Fibroblast of skin of scalp (primary cell): ENCODE measurements at places on chromosomes 1 and 21.

DNA sequence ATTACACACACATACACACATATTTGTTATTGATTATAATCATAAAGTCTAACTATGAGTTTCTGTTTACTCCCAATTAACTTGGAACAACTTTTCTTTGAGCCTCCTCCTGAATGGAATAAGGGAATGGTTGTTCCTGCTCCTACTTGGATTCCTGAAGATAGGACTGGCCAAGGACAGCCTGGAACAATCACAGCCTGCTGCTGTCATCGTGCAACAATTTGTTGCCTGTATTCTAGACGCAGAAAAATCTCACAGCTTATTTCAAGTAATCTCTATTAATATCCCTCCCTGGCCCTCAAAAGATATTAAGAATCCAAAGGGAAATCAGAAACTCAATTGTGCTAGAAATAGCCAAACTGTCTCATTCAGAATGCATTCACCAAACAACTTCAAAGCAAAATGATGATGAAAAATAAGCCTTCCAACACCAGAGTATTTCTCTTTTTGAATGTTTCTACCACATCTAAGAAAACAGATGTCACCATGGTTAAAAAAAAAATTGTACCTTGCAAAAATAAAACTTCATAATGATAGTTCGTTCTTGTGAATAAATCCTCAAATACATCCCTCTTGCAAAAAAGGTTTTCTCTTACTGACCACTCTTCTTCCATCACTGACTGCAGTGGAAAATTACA is 30.9 kb downstream of the RCAN1 start:
- DNase-seq = no peak

DNA sequence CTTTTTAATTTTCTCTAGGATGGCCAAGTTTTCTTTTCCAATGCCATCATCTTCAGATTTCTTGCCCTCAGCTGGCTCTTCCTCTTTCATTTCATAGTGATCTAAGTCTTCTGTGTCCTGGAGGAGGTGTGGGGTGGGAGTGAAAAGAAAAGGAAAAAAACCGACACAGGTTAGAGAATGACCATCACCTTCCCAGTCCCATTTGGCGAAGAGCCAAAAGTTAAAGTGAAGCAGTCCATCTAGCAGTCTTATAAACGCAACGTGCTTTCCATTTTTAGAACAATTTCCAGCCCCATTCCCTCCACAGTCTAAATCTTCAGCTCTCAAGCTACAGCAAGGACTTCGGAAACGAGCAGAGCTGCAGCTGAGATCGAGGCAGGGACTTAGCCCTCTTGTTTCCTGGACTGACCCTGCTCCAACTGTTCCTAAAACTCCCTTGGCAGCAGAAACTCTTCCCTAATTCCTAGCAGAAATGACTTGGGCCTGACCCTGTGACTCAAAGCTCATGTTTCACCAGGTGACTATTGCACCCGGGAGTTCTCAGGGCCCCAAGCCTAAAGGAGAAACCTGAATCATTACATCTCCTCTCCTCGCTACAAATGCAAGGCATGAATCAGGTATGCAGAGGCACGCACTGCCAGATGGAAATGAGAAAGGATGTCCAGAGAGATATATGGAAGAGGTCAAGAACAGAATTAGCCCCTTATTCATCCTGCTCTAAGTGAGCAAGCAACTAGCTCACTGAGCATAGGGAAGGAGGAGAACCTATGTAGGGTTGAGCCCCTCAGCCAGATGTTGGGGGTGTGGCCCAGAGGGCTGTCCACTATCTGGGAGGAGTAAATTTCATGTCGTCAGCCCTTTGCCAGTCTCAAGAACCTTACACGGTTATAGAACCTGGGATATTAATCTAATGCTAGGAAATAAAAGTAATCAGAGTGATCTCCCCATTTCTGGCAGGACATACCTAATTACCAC is 5.1 kb downstream of the UBE2Q1 start:
- no peak for DNase-seq

- no peak for DNase-seq
Observed at GRCh38 chr1:202516434-202516877, 168.0 kb downstream of the PPP1R12B start.

DNA sequence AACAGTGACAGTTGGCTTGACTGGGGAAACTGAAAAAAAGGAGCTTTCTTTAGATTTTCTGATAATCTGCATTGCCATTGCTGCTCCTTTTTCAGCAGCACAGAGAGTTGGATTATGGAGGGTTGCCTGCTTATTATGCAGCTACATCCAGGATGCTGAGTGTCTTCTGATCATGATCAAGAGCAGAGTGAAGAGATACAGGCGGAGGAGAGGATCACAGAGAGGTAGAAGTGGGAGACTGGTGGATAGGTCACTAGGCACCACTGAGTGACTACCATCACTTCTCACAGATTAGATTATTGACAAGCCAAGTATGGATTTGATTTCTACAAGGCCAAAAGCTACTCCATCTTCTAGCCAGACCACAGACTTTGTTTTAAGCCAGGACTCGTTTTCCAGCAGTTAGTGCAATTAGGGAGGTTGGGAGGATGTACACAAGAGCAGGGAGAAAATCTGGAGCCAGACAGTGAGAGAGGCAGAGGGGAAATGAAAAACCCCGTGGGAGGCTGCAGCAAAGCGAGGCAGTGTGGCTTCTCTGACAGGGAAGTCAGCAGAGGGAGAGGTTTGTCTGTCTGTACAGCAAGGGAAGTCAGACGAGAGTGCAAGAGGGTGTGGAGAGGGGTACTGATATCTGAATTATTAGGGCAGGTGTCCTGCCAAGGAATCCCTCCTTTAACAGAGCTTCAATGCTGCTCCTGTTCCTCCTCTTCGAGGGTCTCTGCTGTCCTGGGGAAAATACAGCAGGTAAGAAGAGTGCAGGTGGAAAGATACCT is at the start of gene CD1E:
Gene CD1E, plus strand, starts transcription at position 592 of the 773 bp plus-strand sequence. Its CDS starts 95 bp downstream, at position 687.
- no peak for DNase-seq

DNA sequence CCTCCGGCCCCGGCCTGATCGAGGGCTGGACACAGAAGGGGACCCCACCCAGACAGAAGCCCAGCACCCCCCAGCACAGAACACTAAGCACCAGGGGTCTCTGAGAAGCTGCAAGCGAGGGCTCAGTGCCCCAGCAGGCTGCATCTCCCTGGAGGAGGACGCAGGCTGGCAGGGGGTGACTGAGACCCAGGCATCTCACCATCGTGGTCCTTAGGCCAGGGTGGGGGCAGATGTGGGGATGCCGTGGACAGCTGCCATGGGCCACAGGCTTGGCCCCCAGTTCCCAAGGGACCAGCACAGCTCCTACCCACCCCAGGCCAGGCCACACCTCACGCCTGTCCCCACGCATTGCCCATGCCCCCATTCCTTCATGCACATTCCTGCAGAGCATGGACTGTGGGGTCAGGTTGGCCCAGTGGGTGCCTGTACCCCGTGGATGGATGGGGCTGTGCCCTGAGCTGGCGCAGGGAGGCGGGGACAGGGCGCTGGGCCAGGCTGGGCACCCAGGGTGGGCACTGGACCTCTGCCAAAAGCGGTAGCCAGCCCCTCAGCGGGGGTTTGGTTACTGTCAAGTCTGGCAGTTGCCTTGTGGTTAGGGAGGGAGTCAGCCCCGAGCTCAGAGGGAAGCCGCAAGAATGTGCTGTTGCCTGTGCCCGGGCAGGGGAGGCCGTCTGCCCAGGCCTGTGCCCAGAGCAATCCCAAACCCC is 61.5 kb downstream of the ARHGEF16 start:
- peak; percentile 85 for DNase-seq

DNA sequence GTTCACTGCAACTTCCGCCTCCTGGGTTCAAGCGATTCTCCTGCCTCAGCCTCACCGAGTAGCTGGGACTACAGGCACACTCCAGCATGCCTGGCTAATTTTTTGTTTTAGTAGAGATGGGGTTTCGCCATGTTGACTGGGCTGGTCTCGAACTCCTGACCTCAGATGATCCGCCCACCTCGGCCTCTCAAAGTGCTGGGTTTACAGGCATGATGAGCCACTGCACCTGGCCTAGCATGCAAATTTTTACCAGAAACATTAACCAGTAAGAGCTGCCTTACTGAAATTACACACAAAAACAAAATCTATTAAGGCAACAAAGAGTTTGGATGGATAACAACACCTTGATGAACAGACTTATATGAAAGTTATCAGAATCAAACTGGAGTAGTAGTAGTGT is 12.1 kb downstream of the ZZZ3 start:
- DNase-seq = no peak

DNA sequence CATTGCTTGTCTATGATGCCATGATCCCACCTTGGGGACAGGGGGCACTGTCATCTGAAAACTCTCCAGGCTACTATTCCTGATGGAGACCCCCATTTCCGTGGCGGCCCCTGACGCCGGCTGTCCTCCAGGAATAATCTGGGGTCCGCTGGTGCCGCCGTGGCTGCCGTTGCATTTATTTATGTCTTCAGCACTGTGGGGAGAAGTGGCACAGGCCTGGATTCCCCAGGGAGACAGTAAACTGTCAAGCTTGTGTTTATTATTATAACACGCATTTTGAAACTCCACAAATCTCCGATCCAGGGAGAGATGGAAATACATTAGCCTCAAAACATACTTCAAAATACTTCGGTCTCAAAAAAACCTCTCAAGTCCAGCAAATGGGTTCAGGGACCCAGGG is 126.9 kb upstream of the C1orf174 start:
- no peak for DNase-seq

- no peak for DNase-seq
Observed at GRCh38 chr21:33111577-33111976, 41.6 kb downstream of the OLIG1 start.

DNA sequence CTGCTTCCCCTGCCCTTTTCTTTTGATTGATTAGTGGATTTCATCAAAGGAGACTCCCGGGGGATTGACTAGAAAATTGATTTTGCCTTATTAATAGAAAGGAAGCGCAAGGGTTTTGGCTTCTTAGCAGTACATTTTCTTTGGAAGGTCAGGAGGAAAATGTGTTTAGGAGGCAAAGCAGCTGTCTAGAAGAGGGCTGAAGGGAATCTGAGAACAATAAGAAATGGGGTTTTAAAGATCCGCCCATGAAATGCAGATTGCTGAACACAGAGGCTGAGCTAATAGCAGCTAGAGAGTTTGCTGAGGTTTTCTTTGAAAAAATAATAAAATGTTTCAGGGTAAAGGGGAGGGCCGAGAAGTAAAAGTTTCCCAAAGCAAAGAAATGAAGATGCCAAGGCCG is 4.9 kb downstream of the SERTAD4 start:
- no peak for DNase-seq

DNA sequence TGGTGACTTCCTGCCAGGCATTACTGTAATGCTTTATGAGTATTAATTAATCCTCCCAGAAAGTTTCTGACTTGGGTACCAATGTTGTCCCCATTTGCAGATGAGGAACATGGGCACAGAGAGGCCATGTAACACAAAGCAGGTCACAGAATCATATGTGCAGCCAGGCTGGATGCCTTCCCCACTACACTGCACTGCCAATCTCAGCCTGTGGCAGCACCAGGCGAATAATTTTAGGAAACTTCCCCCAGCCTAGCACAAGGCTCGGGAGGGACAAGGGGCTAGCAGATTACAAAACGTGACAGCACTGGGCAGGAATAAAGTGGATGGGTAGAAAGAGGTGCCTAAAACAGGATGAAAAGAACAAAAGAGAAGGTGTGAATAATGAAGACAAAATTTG is 331.7 kb upstream of the PROX1 start:
- DNase-seq = no peak

- DNase-seq = no peak
Observed at GRCh38 chr1:85708829-85709227, 595 bp upstream of the ZNHIT6 start.

GRCh38 chr21:41682719-41683179 is 84.1 kb downstream of the RIPK4 start:
- no peak for DNase-seq

- peak; percentile 2 for DNase-seq
Observed at GRCh38 chr1:2875707-2876561, 74.4 kb upstream of the TTC34 start.

GRCh38 chr1:189220750-189221149 is 1256.9 kb downstream of the BRINP3 start:
- DNase-seq = no peak

- DNase-seq = no peak
Observed at GRCh38 chr1:182015360-182015759, 46.2 kb downstream of the ZNF648 start.

GRCh38 chr1:102655034-102655433 is 453.3 kb downstream of the COL11A1 start:
- DNase-seq = no peak

GRCh38 chr1:22804969-22805671 is 94.5 kb downstream of the EPHB2 start:
- no peak for DNase-seq

DNA sequence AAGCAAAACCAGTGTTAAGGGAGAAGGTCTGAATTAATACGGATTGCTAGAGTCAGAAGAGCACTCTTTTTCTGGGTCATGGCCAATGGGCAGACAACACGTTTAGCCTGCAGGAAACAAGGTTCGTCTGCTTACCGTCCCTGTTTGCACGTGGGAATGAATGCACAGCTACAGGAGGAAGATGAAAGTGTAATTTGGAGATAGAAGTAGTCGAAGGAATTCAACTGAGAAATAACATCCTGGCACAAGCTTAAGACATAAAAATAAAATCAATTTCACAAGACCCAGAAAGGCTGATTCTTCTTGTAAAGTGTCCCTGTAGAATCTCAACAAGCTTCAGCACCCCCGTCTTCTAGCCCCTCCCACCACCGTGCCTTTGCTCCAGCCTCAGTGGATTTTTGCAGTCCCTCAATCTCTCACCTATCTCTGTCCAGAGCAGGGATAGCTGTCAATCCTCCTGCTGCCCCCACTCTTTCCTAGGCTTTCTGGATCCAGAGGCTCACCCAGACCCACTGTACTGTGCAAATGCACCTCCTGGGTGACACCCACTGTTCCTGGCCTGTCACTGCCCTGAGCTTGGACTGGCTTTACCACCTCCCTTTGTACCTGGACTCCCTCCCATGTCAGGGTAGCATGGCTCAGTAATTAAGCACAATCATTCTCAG is 60.6 kb downstream of the C1orf94 start:
- no peak for DNase-seq

DNA sequence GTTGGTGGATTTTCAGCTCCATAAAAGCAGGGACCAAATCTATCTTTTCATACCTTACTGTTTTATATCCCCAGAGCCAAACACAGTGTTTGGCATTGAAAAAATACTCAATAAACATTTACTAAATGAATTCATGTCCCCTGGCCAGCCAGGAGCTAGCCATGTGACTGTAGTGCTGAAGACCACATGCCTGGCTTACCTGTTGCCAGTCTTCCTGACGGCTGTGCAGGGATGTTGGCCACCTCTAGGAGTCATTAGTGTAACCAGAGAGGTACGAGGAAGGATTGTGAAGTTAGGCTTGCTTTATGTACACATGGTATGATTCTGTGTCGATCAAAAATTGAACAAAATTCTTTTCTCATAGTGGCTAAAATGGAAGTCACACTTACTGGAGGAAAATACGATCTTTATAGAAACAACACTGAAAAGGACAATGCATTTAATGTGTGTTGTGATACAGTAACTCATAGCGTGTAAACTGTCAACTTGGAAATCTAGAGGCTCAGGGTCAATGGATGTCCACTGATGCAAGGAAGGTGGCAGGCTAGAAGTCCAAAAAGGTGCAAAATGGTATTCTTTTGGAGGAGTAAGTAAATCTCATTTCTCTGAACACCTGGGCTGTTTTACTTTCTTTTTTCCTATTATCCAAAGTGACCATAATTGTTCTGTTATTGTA is 60.9 kb downstream of the FGGY start:
- DNase-seq = no peak

- DNase-seq = no peak
Observed at GRCh38 chr1:233477359-233477758, 136.5 kb upstream of the KCNK1 start.

- DNase-seq = peak; percentile 31
Observed at GRCh38 chr1:163046071-163046470, 23.1 kb upstream of the RGS4 start.
